ENCODE measurements at places on chromosomes 7 and 10.

GRCh38 chr10:61124756-61125530 lies 181.0 kb upstream of the RHOBTB1 start:
- DNase-seq: no peak

GRCh38 chr7:102813191-102814024 lies 64.6 kb downstream of the FAM185A start:
- no peak for DNase-seq

DNA sequence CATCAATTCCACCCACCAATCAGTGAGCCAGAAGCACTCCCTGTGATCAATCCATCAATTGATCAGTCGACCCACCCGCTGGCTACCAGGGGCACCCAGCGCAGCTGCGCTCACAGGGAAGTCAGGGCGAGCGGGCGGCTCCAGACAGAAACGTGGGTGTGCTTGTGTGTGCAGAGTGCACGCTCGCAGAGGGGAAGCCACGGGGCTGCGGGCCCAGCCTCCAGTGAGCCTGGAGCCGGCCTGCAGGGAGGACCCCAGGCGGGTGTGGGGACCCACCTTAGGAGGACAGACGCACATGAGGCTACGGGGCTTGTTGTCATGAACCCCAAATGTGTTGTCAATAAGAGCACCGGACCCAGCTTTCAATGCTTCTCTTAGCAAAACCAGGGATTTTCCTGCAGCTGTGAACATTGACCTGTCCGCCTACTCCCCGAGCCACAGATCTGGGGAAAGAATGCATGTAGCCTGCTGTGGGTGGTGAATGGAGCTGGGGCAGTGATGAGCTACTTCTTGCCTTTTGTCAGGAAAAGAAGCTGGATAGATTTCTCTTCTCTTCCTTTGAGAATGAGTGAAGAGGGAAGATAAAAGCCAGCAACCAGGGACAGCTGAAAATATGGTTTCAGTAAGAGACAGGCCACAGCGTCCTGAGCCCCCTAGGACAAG lies 497.8 kb downstream of the DNAJB6 start:
- no peak for DNase-seq

GRCh38 chr10:49448924-49449323 lies 53.0 kb upstream of the DRGX start:
- peak; percentile 23 for DNase-seq

DNA sequence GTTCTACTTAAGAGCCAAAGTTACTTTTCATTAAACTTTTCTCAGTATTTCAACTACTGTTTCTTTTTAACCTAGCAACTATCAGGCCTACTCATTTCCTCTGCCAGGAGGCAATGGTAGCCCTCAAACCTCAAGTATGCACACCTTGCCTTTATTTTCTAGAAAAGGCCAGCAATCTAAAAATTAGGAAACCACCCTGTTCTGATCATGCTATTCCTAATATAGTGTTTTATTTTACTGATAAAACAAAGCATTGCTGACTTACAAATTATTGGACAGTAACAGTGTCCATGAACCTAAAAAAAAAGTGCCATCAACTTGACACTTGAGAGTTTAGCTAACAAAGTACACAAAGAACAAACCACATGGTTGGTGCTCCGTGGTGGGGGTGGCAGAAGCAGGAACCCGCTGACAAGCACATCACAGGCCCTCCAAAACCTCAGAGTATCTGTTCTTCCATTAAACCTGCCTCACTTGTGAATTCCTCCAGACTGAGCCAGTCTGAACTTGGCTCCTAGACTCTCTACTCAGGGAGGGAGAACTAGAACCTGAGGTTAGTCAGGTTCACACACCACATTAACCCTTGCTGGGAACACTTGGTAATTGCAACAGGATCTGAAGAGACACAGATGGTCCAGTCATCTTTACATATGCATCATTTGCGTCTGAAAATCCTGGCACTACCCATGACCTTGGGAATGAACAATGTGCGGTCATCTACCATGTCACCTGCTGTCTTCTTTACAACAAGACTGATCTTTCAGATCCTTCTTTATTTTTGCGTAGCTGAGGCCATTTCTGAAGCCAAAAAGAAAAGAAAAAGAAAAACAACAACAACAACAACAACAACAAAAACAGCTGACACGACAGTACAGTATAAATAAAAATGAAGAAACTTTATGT lies 31.9 kb downstream of the PIP4K2A start:
- DNase-seq: peak; percentile 65

- DNase-seq: no peak
These were observed 217.7 kb downstream of the ABCA13 start for GRCh38 chr7:48388911-48389310.

DNA sequence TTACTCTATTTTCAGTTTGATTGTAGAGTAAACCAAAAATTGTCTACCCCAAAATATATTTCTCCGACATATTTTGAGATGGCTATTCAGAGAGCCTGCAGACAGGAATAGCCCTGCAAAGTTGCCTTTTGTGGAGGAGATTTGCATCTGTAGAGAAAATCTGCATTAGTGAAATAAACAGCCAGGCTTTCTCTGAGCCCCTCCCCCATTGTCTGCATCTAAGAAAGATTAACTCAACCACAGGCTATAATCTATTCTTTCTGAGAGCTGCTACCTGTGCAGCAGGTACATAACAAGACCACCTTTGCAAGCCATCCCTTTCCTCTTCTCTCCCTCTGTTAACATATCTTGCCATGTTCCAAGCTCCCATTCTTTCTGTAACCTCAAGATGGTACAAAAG lies 1034.2 kb downstream of the SORCS3 start:
- no peak for DNase-seq

DNA sequence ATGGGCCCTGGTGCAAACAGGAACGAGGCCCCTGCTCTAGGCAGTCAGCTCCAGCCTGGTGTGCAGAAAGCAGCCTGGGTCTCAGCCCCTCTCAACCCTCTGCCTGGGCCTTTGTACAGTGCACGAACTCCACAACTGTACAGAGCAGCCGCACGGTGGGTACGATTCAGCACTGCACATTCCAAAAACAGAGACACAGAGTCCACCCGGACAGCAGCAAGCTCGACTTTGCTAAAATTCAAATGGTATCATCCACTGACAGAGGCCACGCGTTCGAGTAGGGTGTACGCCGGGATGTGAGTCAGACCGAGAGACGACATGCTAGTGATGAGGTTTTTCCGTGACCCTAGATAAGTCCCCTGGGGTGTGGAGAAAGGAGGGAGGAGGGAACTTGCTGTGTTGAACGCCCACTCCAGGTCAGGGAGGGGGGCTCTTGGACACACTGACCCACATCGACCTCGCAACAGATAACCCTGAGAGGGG lies 65.6 kb upstream of the PDGFA start:
- DNase-seq: no peak

DNA sequence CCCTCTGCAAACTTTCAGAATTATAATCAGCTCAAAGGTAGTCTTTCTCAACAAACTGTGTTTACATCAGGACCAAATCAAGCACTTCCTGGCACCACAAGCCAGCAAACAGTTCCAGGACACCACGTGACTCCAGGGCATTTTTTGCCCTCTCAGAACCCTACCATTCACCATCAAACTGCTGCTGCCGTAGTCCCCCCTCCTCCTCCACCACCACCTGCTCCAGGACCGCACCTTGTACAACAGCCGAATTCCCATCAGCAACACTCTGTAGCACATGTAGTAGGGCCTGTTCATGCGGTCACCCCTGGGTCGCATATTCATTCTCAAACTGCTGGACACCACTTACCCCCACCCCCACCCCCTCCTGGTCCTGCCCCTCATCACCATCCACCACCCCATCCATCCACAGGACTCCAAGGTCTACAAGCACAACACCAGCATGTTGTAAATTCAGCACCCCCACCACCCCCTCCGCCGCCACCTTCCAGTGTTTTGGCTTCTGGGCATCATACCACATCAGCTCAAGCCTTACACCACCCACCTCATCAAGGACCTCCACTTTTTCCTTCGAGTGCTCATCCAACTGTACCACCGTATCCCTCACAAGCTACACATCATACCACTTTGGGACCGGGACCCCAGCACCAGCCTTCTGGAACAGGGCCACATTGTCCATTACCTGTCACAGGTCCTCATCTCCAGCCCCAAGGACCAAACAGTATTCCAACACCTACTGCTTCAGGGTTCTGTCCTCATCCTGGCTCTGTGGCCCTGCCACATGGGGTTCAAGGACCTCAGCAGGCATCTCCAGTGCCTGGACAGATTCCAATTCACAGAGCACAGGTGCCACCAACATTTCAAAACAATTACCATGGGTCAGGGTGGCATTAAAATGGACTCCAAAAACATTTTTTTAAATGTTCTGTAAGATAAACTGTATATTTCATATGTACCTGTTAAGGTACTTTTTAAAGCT lies 98.7 kb downstream of the KMT2E start:
- DNase-seq: no peak

- DNase-seq: no peak
These were observed 73.5 kb downstream of the TFPI2 start for GRCh38 chr7:93817004-93817403.

DNA sequence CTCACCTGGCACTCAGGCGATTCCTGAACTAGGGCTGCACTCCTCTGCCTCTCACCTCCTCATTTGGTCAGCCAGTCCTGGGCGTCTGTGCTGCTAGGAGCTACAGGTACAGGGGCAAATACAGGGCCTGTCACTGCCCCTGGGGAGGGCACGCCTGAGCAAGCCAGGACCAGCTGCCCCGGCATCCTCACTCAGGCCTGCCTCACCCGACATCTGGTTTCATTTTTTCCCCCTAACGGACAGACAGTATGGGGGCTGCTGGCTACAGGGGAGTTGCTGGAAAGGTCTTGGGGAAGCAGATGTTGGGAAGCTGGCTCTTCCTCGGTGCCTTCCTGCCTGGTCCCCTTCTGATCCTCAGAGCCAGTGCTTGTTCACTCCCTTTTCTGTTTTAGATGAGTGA lies 77.3 kb upstream of the PPIF start:
- DNase-seq: no peak

- DNase-seq: no peak
These were observed 76.7 kb downstream of the CALD1 start for GRCh38 chr7:134856091-134856490.

DNA sequence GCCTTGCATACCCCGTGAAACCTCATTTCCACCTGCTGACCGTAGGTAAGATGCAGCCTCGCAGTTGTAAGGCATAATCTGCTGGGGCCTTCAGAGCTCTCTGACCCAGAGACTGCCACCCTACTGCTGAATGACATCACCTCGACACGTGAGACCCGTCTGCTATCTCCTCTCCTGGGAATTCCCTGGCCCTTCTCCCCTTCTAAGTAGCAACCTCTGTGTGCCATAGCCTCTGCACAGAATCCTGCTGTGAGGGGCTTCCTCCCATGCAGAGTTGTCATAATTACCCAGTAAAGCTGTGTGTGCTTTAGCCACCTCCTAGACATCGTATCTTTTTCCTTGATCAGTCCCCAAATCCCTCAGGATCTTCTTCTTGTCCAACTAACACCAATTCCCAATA lies 106.7 kb downstream of the CACNB2 start:
- no peak for DNase-seq

DNA sequence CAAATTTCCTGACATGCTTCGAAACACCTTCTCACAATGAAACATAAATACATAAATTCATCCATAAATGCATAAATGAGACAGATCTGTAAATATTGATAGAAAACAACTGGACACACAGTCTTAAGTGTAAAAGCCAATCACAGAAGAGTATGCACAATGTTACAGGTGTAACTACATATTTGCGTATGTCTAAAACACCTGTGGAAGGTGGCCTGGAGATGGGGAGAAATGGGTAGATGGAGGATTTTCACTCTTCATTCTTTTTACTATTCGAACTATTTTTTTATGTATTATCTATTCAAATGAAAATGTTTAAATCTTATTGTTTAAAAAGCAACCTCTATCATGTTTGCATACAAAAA lies 860 bp downstream of the IQUB start:
- DNase-seq: no peak

- DNase-seq: no peak
These were observed 63.0 kb upstream of the MGMT start for GRCh38 chr10:129404091-129404490.

DNA sequence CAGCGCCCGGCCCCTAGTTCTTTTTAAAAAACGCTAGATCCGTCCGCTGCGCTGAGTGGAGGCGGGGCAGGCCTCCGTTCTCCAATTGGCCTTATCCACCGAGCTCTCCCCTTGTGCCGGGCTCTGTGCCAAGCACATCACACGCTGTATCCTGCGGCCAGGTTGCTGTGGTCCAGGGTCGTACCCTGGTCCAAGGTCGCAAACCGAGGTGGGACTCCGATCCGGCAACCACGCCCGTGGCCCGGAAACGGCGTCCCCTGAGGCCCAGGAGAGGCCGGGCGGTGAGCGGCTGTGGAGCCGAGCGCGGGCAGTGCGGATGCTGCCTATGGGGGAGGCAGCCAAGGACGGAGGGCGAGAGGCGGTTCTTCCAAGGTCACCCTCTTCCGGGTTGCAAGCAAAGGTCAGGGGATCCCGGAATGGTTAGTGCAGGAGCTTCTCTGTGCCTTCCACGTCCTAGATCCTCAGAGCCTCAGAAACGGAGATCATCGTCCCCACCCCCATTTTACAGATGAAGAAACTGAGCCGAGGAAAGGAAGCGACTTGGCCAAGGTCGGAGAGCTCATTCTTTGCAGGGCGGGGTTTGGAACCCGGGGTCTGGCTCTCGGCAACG lies 72.4 kb upstream of the LRRC4 start:
- no peak for DNase-seq

All from LHCN-M2 (cell line).